Nasal cavity respiratory epithelium epithelial cell of viscerocranial mucosa (primary cell): ENCODE measurements at places on chromosomes 6 and 20. TPM values are rescaled to one million over a fixed set of nuclear protein-coding genes. Genes with fewer than 3 reads are reported as not detected.

The MTFR2 gene
- under 0.01 and 0.57 TPM in 2 replicates for total RNA-seq

The ZNF831 gene
- total RNA-seq: not detected in 2 replicates

The PCSK2 gene
- total RNA-seq: not detected in 2 replicates

The MYCT1 gene
- under 0.01 and 0.07 TPM in 2 replicates for total RNA-seq

The TTBK1 gene
- not detected in 2 replicates for total RNA-seq

The CDH4 gene
- 8.9 and 20.5 TPM in 2 replicates for total RNA-seq

The RAE1 gene
- total RNA-seq: 22.9 and 45.4 TPM in 2 replicates

The BCLAF1 gene
- 50.9 and 105 TPM in 2 replicates for total RNA-seq

The RNF39 gene
- total RNA-seq: 1.5 and 3.8 TPM in 2 replicates

The GLP1R gene
- not detected in 2 replicates for total RNA-seq

The FOXC1 gene
- 6.2 and 6.9 TPM in 2 replicates for total RNA-seq

The JPH2 gene
- total RNA-seq: 0.68 and 4.1 TPM in 2 replicates

The SLC16A10 gene
- not detected in 2 replicates for total RNA-seq

The C20orf144 gene
- total RNA-seq: under 0.01 TPM in 1 of 2 replicates, not detected in the other

The HNF4A gene
- not detected in 2 replicates for total RNA-seq

The KCNG1 gene
- 118 and 145 TPM in 2 replicates for total RNA-seq

The PSORS1C2 gene
- not detected in 2 replicates for total RNA-seq

The TNFAIP3 gene
- 39.6 and 84.8 TPM in 2 replicates for total RNA-seq

The EDN3 gene
- total RNA-seq: not detected in 2 replicates

The RUNX2 gene
- total RNA-seq: 0.34 and 5.2 TPM in 2 replicates

The KIAA1755 gene
- total RNA-seq: not detected in 2 replicates

The GABRR1 gene
- not detected in 2 replicates for total RNA-seq

The F13A1 gene
- total RNA-seq: not detected in 2 replicates

The ENPP1 gene
- under 0.01 and 0.07 TPM in 2 replicates for total RNA-seq

The OGFRL1 gene
- 10.6 and 32.7 TPM in 2 replicates for total RNA-seq

The CST2 gene
- 0.14 TPM in 1 of 2 replicates, not detected in the other for total RNA-seq

The C20orf204 gene
- total RNA-seq: 0.34 and 0.78 TPM in 2 replicates

The METTL24 gene
- not detected in 2 replicates for total RNA-seq

The LY6G5C gene
- 0.07 TPM in 1 of 2 replicates, not detected in the other for total RNA-seq

The SLC35D3 gene
- total RNA-seq: not detected in 2 replicates

The NPBWR2 gene
- not detected in 2 replicates for total RNA-seq

The PPP1R14C gene
- total RNA-seq: 63.4 and 70.4 TPM in 2 replicates

The RCAN2 gene
- total RNA-seq: under 0.01 TPM in 1 of 2 replicates, not detected in the other

The UNC5CL gene
- 0.14 and 0.34 TPM in 2 replicates for total RNA-seq

The FAM229B gene
- total RNA-seq: 1.7 and 3.1 TPM in 2 replicates

The IL20RA gene
- 4.3 and 4.8 TPM in 2 replicates for total RNA-seq

The EDN1 gene
- total RNA-seq: 20.3 and 21.5 TPM in 2 replicates

The GRM1 gene
- total RNA-seq: under 0.01 TPM in 1 of 2 replicates, not detected in the other

The HLA-DMB gene
- 0.71 TPM in 1 of 2 replicates, not detected in the other for total RNA-seq

The LAMA2 gene
- total RNA-seq: 0.21 and 0.68 TPM in 2 replicates

The OSBPL2 gene
- 48.9 and 67.8 TPM in 2 replicates for total RNA-seq

The TRERF1 gene
- 1.7 and 9.3 TPM in 2 replicates for total RNA-seq

The PREP gene
- total RNA-seq: 33.2 and 58.7 TPM in 2 replicates

The PPARD gene
- total RNA-seq: 10.6 and 34.4 TPM in 2 replicates

The SEL1L2 gene
- not detected in 2 replicates for total RNA-seq

The FAM217A gene
- not detected in 2 replicates for total RNA-seq

The IPCEF1 gene
- 0.34 and 1.00 TPM in 2 replicates for total RNA-seq

The PPIL1 gene
- total RNA-seq: 34.7 and 39.0 TPM in 2 replicates

The OR12D1 gene
- not detected in 2 replicates for total RNA-seq

The ENPP4 gene
- total RNA-seq: under 0.01 and 1.2 TPM in 2 replicates

The HCK gene
- not detected in 2 replicates for total RNA-seq

The MYLK2 gene
- total RNA-seq: not detected in 2 replicates

The PERP gene
- total RNA-seq: 269 and 452 TPM in 2 replicates

The LY86 gene
- not detected in 2 replicates for total RNA-seq

The BYSL gene
- total RNA-seq: 27.0 and 32.9 TPM in 2 replicates

The PDE10A gene
- under 0.01 TPM in 2 replicates for total RNA-seq

The SALL4 gene
- total RNA-seq: 0.21 and 1.4 TPM in 2 replicates

The RAB23 gene
- total RNA-seq: 32.0 and 81.3 TPM in 2 replicates

The KIF6 gene
- under 0.01 and 0.21 TPM in 2 replicates for total RNA-seq
